ENCODE measurements at places on chromosomes 3 and 15.

GRCh38 chr15:59867086-59867855 lies 136.8 kb upstream of the FOXB1 start:
- no peak for DNase-seq

GRCh38 chr3:46375814-46376213 lies 5.1 kb downstream of the CCR5 start:
- no peak for DNase-seq

- no peak for DNase-seq
These were observed 240.2 kb upstream of the ZNF717 start for GRCh38 chr3:76025561-76025960.

DNA sequence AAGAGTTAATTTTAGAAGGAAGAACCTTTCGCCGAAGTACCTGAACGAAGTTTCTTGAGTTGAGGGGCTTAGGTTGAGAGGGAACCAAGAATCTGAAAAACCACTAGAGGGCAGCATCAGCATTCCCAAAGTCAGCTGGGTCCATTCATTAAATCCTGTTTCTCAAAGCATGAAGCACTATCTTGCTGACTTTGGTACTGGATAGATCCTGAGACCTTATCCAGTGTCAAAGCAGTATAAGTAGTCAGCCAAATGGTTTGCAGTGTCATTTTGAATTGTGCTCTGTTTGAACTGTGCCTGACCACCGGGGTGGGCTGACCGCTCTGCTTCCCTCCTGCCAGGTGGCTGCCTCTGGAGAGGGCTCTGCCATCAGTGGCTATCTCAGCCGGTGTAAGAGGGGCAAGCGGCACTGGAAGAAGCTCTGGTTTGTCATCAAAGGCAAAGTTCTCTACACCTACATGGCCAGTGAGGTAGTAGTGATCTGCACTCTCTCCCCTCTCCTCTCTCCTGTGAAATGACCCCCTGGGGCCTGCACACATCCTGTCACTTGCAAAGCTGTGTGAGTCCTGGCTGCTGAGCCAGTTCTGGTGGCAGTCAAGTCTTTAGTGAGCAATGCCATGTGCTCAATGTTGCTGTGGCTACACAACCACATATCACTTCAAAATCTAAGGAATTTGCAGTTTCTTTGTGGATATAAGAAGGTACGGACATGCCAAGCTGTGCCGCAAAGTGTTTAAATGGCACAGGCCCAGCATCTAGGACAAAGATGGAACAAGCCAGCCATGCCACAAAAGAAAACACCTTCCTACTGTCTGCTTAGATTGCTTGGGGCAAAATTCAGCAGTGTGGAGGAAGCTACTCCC lies 21.4 kb upstream of the NR2C2 start:
- no peak for DNase-seq

GRCh38 chr3:137165117-137165806 lies 207.5 kb downstream of the IL20RB start:
- DNase-seq: no peak

DNA sequence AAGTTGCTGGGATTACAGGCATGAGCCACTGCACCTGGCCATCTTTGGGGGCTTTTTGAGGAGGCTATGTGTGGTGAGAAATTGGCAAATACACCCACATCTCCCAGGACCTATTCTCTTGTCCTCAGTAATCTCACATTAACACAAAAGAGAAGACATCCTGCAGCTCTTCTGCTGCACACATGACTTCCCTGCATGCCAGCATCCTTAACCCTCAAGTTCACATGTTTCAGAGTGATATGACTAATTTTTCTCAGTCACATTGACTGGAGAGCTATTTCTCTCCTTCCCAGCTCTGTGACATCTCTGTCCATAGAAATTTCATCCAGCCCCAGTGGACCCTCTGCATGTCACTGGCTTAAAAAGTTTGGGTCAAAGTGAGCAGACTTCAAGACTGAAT lies 1.9 kb upstream of the SKIC8 start:
- DNase-seq: no peak

DNA sequence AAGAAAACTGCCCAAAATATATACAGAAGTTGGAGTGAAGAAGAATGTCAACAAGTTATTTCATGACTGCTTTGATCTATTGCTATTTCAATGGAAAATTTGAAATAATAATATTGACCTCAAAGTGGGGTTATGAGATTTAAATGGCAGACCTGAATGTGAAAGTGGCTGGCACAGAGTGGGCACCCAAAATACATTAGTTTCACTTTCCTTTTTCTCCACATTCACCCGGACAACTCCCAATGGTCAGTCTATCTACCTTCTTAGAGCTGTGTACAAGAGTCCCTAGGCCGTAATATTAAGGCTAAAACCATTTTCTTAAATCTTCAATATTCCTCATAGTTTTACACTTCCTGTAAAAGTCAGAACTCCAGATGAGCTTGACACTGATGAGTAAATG lies 61.6 kb upstream of the ETV5 start:
- DNase-seq: no peak

DNA sequence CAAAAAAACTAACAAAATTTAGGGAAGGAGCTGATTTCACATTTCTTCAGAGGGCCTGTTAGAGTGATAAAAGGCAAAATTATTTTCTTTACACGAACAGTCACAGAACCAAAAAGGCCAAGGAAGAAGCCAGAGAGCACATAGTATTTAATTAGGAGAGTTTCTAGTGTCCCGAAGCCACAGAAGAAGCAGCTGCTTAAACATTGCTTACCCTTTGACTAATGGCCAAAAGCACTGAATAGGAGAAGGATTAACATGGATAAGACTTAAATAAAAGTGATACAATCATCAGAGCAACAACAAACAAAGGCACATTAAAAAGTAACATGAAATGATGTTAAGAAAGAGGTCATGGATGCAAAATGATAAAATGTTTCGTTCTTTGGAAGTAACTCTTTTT lies 98.6 kb downstream of the CHL1 start:
- DNase-seq: no peak

DNA sequence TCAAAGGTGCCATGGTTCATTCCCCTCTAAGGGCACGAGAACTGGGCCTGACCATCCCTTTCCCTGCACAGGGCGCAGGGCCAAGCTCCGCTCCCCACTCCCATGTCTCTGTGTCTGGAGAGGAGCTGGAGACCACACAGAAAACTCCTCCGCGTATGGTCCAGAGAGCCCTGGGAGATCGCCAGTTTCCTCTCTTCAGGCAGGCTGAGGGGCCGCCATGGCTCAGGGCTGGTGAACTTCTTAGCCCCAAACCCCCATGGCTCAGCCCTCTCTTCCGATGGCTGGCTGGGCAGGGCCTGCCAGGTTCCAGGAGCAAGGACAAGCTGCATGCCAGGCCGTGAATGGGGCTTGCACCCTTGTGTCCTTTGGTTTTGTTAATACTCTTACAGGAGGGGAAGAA lies 52.9 kb downstream of the EXOG start:
- DNase-seq: no peak

GRCh38 chr3:162370141-162370540 lies 873.5 kb downstream of the OTOL1 start:
- no peak for DNase-seq

- no peak for DNase-seq
These were observed 204.6 kb downstream of the NR2F2 start for GRCh38 chr15:96535148-96535547.

DNA sequence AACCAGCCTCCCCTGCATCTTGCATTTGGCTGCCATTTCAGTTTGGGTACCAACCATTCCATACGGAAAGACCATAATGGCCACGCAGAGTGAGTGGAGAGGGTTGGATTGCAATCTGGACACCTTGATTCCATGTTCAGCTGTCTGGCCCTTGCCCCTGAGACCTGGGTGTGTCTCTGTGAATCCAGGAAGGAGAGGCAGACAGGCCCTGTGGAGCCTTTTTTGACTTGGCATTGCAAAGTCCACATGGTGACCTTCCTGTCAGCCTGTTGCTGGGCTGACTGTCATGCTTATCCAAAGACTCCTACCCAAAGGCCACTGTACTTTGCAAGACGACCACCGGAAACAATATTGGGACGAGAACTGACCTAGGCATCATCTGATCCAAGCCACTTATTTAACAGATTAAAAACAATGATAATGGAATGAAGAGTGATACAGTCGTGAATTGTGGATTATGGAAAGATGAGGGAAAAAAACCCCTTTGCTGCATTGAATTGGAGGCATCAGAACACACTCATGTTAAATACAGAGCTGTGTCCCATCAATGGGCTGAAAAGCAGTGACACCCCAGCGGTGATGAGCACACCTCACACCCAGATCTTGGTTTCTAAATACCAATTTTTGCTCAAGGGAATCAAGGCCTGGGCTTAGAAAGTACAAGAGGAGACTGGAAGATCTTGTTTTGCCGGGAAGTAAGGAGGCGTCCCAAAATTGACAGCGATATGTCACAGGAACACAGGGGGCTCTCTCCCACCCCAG lies 86.0 kb downstream of the LRRK1 start:
- no peak for DNase-seq

DNA sequence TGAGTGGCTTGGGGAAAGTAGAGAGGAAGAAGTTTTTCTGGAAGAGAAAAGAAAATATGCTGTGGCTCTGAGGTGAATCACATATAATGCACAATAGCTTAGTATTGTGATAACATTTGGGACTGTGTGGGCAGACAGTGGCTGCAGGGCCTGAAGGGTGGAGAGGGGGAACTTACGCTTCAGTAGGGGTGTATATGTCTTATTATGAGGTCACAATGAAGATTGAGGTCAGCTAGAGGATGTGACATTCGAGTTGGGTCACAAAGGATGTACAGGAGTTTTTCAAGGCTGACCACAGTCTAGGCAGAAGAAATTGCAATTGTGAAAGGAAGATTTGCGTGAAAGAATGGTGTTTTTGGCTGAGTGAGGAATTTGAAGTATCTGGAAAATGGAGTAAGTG lies 414.8 kb downstream of the LPP start:
- DNase-seq: no peak

- no peak for DNase-seq
These were observed 21.9 kb upstream of the PLSCR2 start for GRCh38 chr3:146491303-146491702.

GRCh38 chr3:127825756-127826155 lies 3.4 kb upstream of the MGLL start:
- DNase-seq: no peak

DNA sequence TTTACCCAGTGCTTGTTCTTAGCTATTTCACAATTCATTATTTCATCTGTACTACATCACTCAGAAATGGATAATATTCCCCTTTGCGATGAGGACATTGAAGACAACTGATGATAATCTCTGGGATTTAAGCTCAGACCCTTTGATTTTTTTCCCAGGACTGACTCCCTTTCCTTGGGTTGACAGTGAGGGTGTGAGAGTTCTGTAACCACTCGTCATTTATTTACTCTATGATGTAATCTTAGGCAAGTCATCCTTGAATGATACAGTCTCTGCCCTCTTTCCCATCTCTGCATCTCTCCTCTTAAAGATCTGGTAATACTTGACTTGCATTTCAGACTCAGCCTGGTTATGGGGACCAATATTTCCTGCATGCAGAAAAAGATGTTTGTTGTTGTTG lies 1041.7 kb downstream of the AGBL1 start:
- no peak for DNase-seq

GRCh38 chr3:141979050-141979671 lies 102.7 kb downstream of the ATP1B3 start:
- DNase-seq: no peak

- no peak for DNase-seq
These were observed 104.0 kb downstream of the CYP19A1 start for GRCh38 chr15:51234176-51234927.

GRCh38 chr3:197286678-197287077 lies 11.7 kb downstream of the DLG1 start:
- no peak for DNase-seq

DNA sequence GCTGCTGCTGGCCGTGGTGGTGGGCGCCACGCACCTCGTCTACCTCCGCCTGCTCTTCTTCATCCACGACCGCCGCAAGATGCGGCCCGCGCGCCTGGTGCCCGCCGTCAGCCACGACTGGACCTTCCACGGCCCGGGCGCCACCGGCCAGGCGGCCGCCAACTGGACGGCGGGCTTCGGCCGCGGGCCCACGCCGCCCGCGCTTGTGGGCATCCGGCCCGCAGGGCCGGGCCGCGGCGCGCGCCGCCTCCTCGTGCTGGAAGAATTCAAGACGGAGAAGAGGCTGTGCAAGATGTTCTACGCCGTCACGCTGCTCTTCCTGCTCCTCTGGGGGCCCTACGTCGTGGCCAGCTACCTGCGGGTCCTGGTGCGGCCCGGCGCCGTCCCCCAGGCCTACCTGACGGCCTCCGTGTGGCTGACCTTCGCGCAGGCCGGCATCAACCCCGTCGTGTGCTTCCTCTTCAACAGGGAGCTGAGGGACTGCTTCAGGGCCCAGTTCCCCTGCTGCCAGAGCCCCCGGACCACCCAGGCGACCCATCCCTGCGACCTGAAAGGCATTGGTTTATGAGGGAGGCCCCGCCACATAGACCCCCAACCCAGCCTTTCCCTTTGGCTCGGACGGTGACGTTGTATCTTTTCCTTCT lies 1.1 kb downstream of the GPR27 start:
- DNase-seq: no peak

- DNase-seq: no peak
These were observed 8.9 kb downstream of the USP13 start for GRCh38 chr3:179661777-179662176.

DNA sequence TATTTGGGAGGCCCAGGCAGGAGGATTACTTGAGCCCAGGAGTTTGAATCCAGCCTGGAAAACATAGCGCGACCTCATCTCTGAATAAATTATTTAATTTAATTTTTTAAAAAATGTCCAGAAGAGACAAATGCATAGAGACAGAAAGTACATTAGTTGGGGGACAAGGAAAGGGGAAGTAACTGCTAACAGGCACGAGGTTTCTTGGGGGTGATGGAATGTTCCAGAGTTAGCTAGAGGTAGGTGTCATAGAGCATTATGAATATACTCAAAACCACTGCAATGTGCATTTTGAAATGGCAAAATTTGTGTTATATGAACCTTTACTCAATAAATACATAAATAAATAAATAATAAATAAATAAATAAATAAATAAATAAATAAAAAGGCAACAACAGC lies 31.7 kb upstream of the CYP11A1 start:
- DNase-seq: no peak

GRCh38 chr3:42273361-42273760 lies 7.4 kb upstream of the CCK start:
- DNase-seq: no peak

- DNase-seq: no peak
These were observed 112.0 kb downstream of the FRMD4B start for GRCh38 chr3:69273896-69274295.

DNA sequence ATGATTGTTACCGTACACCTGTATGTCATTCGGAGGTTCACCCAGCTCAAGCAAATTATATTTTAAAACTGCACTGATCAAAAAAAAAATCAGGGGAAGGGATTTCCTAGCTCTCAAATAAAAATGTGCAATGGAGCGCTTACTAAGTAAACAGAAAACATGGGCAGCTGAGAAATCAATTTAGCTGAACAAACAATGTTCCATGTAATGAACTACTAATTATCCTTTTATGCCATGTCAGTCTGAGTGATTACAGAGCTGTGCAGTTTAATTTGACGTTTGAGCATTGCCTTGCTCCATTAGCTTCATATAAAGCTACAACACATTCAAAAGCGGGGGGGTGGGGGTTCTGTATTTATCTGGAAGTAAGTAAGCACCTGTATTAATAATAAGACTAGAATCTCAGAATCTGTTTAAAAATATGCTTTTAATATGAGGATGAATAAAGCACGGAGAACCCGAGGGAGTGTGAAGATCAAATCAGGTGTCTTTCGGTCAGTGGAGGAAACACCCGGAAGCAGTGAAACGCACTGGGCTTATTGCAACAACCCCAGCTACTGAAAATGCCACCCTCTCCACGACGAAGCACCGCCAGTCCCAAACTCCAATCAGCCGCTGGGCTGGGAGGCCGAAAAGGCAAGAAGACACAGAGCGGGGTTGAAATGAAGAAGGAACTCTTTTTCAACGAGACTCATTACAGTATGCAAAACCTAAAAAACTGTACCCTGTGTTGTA lies 196.5 kb upstream of the ATP11B start:
- no peak for DNase-seq

GRCh38 chr3:72355168-72355567 lies 493.1 kb downstream of the SHQ1 start:
- DNase-seq: no peak
